Erythroblast (primary cell): ENCODE measurements at places on chromosomes 16 and 17.

DNA sequence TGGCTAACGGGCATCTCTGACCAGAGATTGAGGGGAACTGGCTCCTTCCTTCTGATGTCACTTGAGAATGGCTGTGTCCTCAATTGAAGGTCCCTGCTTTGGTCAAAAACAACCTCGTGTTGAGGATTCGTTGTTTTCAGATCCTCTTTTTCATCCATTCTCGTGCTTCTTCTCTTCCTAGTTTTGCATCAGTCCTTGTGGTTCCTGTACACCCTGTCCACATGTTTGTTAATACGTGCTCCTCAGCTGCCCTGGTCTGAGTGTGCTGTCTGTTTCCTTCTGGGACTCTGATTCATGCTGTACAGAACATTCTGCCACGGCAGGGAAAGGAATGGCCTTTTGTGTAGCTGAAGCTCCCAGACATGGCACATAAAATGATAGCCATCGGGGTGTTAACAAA, 863.2 kb upstream of the GOT2 start:
- no peak for DNase-seq

GRCh38 chr17:42883802-42884558, 16.6 kb upstream of the G6PC1 start:
- DNase-seq: no peak

DNA sequence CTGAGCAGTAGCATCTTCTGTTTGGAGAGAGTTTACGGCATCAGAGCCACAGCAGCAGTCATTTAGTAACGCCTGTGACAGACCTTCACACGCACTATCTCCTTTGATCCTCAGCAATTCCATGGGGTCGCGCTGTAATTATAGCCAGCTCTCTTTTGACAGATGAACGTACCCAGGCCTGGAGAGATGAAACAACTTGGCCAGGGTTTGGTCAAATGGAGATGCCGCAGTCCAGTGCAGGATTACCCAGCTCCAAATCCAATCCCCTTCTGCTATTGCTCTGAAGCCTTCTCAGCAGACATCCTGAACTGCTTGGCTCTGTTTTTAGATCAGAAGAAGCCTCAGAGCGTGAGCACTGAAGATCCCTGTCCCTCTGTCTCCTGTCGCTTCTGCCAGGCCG, 83.9 kb downstream of the SOX9 start:
- DNase-seq: no peak

GRCh38 chr17:8141045-8141444, 11.2 kb downstream of the PER1 start:
- DNase-seq: no peak

- DNase-seq: no peak
These were observed 127.0 kb downstream of the ABCC6 start for GRCh38 chr16:16096121-16096857.

DNA sequence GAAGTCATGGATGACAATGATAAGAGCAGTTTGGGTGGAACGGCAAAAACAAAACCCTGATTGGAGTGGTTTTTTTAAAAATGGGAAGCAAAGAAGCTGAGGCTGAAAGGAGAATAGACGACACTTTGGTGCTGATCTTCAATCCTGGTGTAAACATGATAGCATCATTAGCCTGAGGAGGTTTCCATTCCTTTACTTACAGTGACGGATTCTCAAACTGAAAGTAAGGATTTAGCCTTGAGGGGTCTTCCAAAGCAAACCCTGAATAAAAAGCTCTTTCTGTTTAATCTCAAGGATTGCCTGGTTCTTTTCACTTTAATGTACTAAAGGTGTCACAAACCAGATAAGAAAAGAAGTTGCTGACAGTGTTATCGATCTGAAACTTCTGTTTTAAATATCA, 69.3 kb downstream of the KCNJ2 start:
- DNase-seq: no peak

DNA sequence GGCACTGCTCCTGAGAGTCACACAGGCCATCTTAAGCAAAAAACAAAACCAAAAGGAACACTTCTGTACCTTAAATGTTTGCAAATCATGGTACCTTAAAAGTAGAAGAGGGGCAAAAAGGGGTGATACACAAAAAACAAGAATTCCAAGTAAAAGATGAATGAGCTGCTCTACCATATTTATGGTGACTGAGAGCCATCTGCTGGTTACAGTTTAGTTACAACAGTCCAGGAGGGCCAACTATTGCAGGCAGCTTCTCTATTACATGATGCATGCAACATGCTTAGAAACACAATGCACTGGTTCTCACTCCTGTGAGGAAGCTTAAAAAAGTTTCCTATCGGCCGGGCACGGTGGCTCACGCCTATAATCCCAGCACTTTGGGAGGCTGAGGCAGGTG, 53.5 kb downstream of the STX8 start:
- DNase-seq: peak; percentile 3

- no peak for DNase-seq
These were observed 181.3 kb downstream of the IRF8 start for GRCh38 chr16:86080131-86080875.

GRCh38 chr16:14961405-14962186, 13.2 kb upstream of the PDXDC1 start:
- no peak for DNase-seq

DNA sequence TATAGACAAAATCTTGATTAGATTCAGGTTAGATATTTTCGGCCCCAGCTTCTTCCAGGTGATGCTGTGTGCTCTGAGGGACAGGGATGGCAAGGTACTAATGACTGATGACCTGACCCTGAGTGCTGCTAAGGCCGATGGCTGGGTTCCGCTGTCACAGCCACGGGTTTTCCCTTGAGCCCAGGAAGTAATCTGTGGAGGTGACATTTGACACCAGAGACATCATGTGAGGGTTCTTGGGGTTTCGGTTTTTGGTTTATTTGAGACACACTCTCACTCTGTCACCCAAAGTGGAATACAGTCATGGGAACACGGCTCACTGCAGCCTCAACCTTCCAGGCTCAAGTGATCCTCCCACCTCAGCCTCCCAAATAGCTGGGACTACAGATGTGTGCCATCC, 9.8 kb downstream of the OTOP3 start:
- no peak for DNase-seq

- no peak for DNase-seq
These were observed 94.2 kb downstream of the DNAH3 start for GRCh38 chr16:21056396-21056795.

- no peak for DNase-seq
These were observed 12.2 kb upstream of the BEAN1 start for GRCh38 chr16:66414891-66415290.

GRCh38 chr17:67520252-67520906, 143.3 kb downstream of the PITPNC1 start:
- no peak for DNase-seq

DNA sequence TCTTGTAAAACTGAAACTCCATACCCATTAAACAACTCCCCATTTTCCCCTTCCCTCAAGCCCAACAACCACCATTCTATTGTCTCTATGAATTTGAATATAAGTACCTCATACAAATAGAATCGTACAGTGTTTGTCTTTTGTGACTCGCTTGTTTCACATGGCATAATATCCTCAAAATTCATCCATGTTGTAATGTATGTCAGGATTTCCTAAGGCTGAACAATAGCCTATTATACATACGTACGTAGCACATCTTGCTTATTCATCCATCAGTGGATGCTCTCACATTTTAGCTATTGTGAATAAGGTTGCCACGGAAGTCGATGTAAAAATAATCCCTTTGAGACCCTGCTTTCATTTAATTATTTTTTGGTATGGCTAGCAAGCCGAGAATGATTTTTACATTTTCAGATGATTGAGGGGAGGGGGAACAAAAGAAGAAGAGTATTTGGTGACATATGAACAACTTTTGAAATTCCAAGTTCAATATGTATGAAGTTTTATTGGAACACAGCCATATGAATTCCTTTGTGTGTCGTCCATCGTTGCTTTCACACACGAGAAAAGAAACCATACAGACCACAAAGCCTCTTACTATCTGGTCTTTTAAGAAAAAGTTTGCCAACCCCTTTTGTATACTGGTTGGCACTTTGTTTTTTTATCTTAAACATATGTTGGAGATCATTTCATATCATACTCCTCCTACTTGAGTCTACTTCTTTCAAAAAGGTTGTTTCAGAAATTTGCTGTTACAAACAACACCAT, 371.2 kb downstream of the NPIPA8 start:
- DNase-seq: no peak

DNA sequence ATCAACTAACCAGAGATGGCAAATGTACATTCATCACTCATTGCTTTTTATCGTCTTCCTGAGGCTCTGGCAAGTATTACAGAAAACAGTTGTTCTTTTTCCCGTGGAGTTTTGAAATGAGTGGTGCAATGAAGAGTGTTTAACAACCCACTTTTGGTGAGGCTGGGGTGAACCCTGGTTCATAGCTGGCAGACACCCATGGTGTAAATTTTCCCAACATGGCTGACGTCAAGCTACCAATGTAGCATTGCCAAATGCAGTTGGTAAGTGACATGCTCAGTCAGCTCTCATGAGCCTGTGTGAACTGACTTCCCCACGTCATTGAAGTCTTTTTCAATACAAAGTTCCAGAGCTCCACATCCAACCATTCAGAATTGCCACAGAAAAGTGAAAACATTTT, 386.2 kb downstream of the TMEM114 start:
- no peak for DNase-seq
